ENCODE measurements at places on chromosomes 7 and 10.

GRCh38 chr7:101630591-101630990, 1.5 kb upstream of the MYL10 start:
- DNase-seq = no peak

DNA sequence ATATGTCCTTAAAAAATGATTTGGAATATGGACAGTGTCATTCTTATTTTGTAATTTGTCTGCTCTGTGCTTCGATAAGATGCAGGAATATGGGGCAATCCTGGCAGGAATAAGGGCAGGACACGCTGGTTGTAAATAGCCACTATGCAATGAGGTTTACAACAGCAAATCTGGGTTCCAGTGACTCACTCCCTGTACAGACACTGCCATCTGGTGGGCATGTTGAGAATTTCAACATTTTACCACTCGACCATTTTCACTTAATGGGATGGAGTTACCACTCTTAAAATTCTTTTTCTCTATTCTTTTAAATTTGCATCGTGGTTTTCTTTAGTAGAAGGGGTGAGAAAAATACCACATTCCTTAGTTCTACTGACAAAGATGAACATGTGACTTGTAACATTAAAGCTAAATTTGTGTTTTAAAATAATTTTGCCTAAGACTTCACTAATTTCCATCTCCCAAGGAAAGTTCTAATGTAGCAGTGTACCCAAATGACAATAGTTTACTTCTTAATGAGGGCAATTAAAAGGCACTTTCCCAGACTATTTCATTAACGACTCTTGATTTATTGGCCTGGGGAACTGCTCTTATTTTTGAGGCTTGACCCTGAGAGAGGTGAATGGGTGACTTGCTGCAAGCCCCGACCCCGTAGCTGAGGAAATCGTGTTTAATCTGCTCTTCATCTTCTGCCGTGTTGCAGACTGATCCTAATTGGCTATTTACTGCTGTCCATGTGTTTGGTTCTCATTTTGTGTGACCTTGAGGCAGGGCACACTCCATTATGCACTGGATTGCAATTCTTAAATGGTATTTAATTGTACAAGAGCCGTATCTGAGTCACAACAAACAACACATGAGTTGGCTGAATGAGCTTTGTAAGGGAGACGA, 173.6 kb upstream of the IMMP2L start:
- no peak for DNase-seq

DNA sequence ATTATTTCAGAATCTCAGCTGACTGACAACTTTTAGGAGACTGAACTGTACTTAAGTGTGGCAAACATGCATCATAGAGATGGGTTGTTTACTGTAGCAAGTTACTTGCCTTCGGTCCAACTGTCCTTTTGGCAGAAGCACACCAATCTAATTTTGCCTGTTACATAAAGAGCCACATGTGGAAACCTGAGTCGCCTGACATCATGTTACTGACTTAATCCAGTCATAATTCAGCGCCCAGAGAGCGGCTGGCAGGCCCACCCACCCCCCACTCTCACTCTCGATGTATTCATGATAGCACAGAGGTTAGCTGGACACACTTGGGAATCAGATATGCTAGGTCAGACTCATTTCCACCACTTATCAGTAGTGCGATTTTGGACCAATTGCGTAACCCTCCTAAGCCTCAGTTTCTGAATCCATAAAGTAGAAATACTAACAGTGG, 57.3 kb upstream of the CAPZA2 start:
- DNase-seq = no peak

DNA sequence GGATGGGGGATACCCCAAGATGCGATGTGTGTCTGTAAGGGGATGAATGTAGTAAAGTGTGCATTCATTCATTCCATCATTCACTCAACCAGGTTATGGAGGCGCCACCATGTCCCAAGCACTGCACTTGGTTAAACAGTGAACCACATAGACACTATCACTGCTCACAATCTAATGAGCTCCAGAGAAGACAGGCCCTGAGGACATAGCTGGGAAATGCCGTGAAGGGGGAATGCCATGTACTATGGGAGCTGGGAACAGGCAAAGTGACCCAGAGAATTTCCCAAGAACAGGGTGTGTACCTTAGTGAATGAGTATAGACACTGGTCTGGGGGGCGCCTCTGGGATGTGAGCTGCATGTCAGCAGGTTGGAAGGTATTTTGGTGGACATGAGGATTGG, 44.5 kb upstream of the LBX1 start:
- no peak for DNase-seq

GRCh38 chr10:72068126-72068765, 20.1 kb downstream of the SPOCK2 start:
- DNase-seq = no peak

- no peak for DNase-seq
Observed at GRCh38 chr7:45021604-45022296, 21.7 kb downstream of the CCM2 start.

GRCh38 chr10:110498087-110498981, 627 bp downstream of the DUSP5 start:
- DNase-seq = no peak

DNA sequence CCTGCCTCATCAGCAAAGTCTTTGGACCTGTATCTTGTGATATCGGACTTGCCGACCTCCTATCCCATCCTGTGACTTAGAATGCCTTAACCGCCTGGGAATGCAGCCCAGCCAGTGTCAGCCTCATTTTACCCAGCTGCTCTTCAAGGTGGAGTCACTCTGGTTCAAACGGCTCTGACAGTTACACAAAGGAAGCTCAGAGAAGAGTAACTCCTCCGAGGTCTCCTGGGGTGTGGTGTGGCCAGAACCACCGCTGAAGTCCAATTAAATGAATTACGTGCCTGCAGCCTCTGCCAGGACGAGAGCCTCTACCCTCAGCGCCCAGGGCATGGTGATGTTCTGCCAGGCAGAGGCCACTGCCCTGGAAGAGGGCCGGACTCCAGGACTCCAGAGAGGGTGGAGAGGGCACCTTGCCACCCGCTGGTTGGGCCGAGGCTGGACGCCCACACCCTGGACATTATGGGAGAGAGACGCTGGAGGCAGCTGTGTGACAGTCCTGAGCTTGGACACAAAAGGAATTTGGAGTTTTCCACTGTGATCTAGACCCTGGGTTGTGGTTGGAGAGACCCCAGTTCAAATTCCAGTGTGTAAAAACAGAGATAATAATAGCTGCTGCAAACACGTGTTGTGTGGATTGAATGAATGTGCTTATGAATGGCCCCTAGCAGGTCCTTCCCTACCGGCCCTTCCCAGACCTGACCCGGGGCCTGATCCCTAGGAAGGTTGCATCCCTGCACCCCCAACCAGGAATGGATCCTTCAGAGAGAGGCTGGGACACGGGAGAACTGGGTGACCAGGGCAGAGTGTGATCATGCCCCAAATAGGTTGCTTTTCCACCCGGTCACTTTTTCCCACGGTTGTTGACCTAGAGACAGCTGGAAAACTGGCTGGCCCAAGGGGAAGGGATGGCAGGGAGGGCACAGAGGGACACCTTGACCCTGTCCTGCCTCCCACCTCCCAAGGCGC, 37.8 kb upstream of the FZD9 start:
- no peak for DNase-seq

GRCh38 chr7:44177570-44178131, 11.6 kb downstream of the GCK start:
- DNase-seq = no peak

GRCh38 chr10:74194999-74195398, 44.0 kb downstream of the ADK start:
- no peak for DNase-seq

- DNase-seq = no peak
Observed at GRCh38 chr10:121544301-121544869, 53.9 kb downstream of the FGFR2 start.

- no peak for DNase-seq
Observed at GRCh38 chr10:13528875-13529713, at the start of gene BEND7. TSS of gene BEND7 (minus strand) at chr10:13529014. CDS start at chr10:13528533, 481 bp downstream.

DNA sequence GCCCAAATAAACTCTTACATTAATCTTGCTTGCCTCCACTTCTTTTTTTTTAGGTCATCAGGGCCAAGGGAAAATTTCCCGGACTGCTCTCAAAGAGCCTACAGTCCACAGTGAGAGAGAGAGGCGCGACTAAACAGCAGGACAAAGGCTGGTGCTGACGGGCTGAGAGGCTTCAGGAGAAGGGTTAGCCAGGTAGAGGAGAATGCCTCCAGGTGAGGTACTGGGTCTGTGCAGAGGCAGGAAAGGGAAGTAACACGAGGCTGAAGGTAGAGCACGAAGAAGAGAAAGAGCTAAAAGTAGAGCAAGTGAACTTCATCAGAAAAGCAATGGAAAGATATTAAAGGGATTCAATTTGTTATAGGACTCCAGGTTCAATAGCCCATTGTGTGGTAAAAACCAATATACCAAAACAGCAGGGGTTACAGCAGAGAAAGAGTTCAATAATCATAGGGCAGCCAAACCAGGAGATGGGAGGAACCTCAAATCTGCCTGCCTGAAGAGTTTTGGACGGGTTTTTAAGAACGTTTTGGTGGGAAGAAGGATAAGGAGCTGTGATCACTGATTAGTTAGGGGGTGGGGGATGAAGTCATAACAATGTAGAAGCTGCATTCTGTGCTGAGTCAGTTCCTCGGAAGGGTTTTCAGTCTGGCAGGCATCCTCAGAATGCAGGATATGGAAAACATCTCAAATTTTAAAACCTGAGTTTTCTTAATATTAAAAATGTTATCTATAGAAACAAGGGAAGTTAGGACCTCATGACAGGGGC, 171.5 kb downstream of the AKR1D1 start:
- DNase-seq = no peak

DNA sequence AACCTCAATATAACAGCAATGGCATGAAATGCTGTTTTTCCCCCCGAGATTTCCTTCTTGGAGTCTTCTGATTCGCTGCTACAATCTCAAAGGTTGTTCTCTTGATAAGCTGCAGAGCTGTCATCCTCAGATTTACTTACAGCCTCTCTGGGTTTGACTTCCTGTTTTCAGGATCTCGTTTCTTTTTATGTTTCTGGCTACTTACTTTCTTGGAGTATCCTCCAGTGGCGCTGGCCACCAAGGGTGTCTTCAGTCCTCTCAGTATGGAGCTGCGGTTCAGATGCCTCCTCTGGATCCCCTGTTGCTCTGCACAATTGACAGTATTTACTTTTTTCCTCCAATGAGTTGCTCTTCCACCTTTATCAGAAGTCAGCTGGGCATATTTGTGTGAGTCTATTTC, 152.0 kb upstream of the TMEM72 start:
- DNase-seq = no peak

- DNase-seq = no peak
Observed at GRCh38 chr10:129807211-129807610, 156.9 kb downstream of the EBF3 start.

GRCh38 chr10:16527452-16527851, 5.8 kb upstream of the C1QL3 start:
- DNase-seq = no peak

- DNase-seq = no peak
Observed at GRCh38 chr7:95398155-95398940, 2.2 kb upstream of the PON3 start.

- DNase-seq = no peak
Observed at GRCh38 chr10:95236068-95236903, 42.2 kb downstream of the ACSM6 start.

GRCh38 chr10:102435529-102436233, 3.3 kb upstream of the CUEDC2 start:
- no peak for DNase-seq

DNA sequence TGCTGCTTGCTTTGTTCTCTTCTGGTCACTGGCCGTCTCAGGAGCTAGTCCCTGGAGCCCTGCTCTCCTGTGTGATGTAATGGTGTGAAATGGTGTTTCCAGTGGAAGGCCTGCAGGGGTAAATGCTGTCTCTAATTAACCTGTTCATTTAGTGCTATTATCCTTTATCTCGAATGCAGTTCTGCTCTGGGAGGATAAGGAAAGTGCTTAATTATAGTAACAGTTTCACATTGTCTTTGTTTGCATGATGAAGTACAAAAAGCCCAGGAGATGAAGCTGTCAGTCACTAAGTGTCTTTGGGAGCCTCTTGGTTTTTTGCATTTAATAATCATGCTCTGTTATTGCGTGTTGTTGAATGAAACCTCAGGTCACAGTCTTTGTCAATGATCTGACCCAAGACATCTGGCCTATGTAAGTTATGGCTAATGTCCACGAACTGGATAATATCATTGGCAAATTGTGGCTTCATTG, 755.3 kb upstream of the GALNT17 start:
- DNase-seq = no peak

GRCh38 chr7:47905076-47905920, 43.0 kb downstream of the PKD1L1 start:
- DNase-seq = no peak

DNA sequence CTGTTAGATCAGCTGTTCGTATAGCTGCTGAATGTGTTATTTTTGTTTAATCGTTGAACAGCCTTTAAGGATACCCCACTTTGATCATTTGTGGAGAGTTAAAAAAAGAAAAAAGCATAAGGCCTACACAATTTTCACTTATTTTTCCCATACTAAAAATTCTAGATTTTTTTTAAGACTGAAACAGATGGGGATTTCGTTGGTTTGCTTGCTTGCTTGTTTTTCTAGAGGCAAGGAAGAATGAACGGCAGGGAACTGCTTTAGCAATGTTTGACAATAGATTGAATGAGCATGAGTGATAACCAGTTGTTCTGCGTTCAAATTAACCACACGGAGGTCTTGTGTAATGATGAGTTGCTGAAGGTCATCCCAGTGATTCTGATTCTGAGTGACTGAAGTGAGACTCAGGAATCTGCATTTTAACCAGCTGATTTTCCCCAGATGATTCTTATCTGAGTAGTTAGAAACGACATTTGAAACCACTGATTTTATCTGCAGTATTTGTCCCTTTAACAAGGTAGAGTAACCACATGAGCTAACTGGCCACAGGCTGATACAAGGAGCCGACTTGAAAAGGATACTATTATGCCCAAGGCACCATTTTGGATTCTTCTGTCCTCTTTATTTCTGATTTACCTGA, 85.9 kb downstream of the GPR37 start:
- DNase-seq = no peak

- no peak for DNase-seq
Observed at GRCh38 chr7:159098811-159099655, 45.6 kb downstream of the VIPR2 start.

GRCh38 chr7:47783456-47784223, 164.6 kb downstream of the PKD1L1 start:
- DNase-seq = no peak

- DNase-seq = no peak
Observed at GRCh38 chr10:117174439-117175214, 22.7 kb upstream of the KCNK18 start.

DNA sequence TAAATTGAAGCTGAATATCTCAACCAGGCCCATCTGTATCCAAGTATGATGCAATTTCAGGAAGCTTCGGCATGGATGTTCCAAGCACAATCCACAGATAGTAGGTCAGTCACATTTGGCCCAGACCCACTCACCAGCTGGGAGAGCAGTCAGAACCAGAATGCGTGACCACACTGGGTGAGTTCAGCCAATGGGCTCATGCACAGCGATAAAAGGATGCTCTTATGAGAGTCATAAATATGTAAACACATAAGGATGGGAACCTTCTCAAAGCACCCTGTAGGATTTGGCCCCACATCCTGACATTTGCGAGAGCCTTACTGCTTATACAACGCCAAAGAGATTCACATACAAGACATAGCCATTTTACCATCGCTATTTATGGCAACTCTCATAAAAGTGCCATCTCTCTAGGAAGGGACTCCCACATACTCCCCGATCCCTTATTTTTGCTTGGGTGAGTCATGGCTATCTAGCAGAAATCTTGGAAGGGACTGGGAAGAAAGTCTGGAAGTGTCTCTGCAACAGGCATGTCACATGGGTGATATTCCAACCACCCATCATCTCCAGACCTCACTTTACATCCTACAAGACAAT, 3.0 kb downstream of the AFAP1L2 start:
- DNase-seq = no peak

- DNase-seq = no peak
Observed at GRCh38 chr10:72351479-72351878, 3.2 kb downstream of the DNAJB12 start.
